ENCODE measurements at places on chromosomes 2 and 18.

DNA sequence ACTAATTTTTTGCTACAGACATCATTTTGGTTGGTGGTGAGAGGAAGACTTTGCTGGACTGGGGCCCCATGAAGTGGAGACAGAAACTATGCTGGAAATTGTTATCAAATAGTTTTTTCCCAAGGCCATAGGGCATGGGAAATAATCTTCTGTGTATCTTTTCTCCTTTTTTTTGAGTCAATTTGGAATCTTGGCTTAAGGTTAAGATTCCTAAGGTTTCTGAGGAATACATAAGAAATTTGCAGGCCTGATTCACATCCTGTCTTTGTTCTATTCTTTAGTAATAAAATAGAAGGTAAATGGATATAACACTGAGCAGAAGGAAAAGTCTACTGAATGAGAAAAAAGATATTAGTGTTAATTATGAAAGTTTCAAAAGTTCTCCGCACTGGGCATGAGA, 16.6 kb downstream of the SMC6 start:
- DNase-seq, result no peak

DNA sequence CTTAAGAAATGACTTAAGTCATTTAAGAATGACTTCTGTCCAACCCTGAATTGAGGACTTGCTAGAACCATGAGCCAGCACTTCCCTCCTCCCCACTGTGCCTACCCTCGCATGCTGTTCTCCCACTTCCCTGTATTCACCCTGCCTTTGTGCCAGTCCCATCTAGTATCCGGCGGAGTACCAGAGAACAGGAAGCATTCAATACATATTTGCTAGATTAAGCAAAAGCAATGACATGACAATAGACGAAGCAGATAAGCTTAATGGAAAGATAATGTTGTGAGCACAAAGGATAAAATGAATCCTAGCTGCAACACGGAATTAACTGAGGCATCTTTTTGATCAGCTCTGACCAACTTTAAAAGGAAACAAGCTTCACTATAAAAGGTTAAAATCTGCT, 328.5 kb downstream of the TDRD15 start:
- no peak for DNase-seq

- DNase-seq, result no peak
Measured at GRCh38 chr18:36623091-36623490, 205.7 kb downstream of the TPGS2 start.

DNA sequence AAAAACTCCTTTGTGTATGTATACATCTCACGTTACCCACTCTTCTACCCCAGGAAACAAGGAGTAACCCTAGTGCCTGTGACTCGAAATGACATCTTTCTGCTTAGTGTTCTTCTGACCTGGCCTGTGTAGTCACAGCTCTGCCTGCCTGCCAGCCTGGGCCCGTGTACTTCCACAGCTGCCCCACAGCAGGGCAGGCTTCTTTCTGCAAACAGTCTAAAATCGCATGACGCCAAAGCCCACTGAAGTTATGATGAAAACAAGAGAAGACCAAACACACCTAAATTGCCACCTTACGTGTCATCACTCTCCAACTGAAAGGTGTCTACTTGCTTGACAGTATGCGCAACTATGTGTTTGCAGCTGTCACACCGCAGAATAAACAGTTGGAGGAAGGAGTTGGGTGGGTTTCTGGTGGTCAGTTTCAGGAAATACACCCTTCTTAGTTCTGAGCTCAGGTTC, 1.5 kb downstream of the GAREM1 start:
- DNase-seq, result peak; percentile 29

DNA sequence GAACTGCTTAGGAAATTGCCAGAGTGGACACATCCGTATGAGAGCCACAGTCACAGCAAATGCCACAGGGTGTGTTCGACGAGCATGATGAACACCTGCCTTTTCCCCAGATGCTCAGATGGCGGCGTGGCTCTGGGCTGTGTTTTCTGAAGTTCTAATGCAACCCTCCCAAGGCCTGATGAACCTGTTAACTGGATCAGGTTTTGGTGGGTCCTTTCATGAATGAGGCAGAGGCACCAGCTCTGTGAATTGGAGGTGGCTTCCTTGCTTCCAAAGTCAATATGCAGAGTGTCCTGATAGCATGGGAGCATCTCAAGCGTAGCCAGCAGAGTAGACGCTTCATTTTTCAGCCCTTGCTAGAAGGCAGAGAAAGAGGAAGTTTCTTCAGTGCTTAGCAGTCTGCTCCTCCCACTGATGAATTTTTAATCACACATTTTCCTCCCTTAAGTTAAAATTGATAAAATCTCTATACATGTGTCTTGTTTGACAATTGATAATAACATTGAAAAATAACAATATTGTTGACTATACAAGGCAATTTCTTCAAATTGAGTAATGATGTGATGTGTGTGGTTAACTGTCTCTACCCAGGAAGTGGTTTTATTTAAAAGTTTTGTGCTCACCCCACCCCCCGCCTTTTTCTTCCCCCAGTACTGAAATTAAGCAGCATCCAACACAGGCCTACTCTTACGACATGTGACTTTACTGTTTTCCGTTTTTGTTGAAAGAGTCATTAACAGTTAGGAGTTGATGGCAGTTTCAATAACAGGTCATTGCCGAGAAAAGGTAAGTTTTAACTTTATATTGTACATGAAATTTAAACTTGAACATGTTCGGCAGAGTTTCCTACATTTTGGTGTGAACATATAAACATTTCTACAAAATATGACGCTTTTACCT, at the start of gene ARHGAP15:
TSS of gene ARHGAP15 (plus strand) at position 739 of the 900 bp plus-strand sequence.
- peak; percentile 97 for DNase-seq

DNA sequence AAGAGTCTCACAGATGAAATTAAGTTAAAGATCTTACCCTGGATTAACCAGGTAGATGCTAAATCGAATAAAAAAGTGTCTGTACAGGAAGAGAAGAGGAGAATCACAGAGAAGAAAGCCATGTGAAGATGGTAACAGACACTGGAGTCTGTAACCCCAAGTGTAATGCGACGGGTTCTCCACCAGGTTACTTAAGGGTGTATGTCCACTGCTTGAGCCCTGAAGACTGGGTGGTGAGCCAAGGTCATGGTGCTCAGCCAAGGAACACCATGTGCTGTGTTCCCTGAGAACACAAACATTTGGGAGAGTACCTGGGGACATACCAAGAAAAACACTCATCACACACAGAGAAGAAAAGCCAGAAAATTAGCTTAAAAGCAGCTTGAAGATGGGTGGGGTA, 8.2 kb upstream of the ACADL start:
- DNase-seq, result no peak

DNA sequence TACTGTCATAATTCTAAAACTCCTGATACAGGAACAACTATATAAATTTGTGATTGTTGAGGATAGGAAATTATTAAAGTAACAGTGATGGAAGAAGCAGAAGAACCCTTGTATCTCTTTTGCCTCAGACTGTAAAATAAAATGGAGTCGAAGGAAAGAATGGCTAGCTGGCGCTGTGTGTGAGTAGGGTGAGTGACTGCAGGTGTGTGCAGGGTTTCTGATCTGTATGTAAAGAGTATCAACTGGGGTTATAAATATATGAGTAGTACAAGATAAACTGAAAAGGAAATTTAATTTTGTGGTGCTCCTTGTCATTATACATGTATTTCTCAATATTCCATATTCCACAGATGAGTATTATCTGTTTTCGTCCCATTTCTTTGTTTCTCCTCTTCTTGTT, 15.2 kb downstream of the POLI start:
- no peak for DNase-seq

DNA sequence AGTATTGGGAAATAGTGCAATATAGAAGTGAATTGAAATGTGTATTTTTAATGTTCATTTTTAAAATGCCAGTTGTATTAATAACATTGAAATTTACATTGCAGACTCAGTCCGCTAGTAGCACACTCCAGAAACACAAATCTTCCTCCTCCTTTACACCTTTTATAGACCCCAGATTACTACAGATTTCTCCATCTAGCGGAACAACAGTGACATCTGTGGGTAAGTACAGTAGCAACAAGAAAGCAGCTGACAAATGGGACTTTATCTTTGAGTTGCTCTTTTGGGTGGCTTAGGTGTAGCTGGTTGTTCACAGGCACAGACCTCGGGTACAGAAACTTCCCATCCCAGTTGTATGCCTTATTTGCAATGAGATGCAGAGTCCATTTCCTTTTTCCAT, 118.2 kb upstream of the IL1R2 start:
- DNase-seq, result peak; percentile 37

- peak; percentile 56 for DNase-seq
Measured at GRCh38 chr18:35581898-35582641, 530 bp downstream of the GALNT1 start.

GRCh38 chr2:235937936-235938335, 230.2 kb downstream of the GBX2 start:
- DNase-seq, result no peak

- DNase-seq, result peak; percentile 61
Measured at GRCh38 chr18:13726972-13727331, 479 bp downstream of the RNMT start.

- DNase-seq, result no peak
Measured at GRCh38 chr2:188978291-188979081, 4.3 kb downstream of the COL3A1 start.

- DNase-seq, result no peak
Measured at GRCh38 chr18:70158992-70159717, 46.3 kb downstream of the RTTN start.

Data from hematopoietic multipotent progenitor cell treated with erythropoietin and hydrocortisone succinate and interleukin-3 and kit ligand, for 4 days (in vitro differentiated cells).